Suprapubic skin (tissue), 4 donors: ENCODE measurements at places on chromosomes 2 and 18. TPM values are rescaled to one million over a fixed set of nuclear protein-coding genes. Genes with fewer than 3 reads are reported as not detected.

GRCh38 chr18:63166142-63166541 is 153.4 kb downstream of the BCL2 start:
- no peak for DNase-seq

DNA sequence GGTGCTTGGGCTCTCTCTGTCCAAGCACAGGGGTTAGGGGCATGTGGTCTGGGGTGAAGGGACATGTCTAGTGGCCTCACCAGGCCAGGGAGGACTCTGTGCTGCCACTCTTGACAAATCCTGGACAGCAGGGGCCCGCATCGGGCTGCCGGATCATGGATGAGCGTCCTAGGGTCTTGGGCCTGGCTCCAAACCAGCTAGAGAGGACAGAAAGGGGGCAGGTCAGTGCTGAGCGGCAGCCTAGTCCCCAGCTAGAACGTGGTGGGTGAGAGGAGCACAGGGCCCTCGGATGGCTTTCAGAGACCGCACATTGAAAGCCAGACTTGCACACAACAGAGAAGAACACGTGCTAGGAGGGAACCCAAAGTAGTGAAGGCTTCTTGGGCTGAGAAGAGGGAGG is 241.2 kb downstream of the ATAD2B start:
- DNase-seq, result no peak

The LRRC30 gene
- not detected for total RNA-seq

DNA sequence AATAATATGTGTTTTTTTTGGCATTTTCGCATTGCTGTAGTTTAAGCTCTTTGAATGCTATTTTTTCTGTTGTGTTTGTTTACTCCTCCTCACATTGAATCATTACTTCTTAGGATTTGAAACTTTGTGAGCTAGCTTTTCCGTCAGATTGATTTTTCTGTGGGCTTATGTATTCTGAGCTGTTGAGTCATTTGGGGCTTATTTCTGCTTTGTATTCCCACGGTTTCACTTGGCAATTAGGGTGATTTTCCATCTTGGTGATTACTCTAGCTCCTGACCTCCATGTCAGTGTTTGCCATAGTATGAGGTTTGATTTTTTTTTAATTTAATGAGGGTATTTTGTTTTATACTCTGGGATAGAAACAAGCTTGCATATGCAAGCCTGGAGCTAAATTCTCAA is 200.0 kb downstream of the CCDC102B start:
- no peak for DNase-seq

DNA sequence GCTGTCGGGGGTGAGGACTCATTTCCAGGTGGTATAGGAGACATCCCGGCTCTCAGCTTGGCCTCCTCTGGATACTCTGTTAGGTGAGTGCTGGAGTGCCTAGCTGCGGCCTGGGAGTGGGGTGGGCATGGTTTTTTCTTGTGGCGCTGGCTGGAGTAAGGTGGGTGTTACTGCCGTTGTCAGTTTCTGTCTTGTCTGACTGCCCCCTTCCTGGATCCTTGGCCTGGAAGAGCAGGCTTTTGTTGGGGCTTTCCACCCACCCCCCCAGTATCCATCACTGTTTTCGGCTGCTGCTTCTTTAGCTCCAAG is 69.2 kb downstream of the DGKD start:
- no peak for DNase-seq

The RBM44 gene
- 0.93 TPM for total RNA-seq

- no peak for DNase-seq
Measured at GRCh38 chr2:7146151-7146550, 228.9 kb downstream of the RNF144A start.

The SLC9A2 gene
- total RNA-seq, result 3.9 TPM

DNA sequence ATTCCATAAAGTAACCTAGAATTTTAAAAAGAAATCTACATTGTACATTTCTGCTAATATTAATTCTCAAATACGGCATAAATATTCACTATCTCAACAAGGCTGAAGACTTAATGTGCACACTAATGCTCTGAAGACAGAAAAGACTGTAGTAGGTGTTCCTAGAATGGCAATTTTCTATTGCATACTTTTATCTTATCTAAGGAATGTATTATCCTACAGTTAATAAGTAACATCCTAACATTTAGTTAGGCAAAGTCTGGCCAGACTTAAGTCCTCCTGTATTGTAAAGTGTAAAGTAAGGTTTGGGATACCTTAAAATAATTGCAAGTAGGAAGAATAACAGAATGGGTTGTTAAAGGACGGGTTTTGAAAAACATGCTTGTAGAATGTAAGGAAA is 42.2 kb downstream of the CHST9 start:
- no peak for DNase-seq

DNA sequence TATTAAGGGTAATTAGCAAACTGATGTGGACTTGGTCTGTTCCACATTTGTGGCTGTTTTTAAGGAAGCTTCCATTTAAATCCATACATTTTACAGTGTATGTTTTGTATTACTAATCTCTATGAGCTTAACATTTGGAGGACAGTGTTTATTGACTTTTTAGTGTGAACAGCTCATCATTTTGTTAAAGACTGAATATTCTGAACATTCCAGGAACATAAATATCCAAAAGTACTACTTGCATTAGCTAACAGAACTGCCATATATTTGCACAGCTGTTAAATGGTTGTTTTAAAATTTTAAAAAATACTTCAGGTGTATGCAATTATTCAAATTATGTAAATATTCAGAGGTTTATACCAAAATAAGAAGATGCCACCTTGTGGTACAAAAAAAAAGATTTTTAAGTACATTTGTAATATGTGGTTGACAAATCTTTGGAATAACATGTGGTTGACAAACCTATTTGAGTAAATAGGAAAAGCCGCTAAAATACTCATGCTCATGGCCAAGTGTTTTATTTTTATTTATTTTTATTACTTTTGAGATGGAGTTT is 439.7 kb upstream of the FANCL start:
- no peak for DNase-seq

DNA sequence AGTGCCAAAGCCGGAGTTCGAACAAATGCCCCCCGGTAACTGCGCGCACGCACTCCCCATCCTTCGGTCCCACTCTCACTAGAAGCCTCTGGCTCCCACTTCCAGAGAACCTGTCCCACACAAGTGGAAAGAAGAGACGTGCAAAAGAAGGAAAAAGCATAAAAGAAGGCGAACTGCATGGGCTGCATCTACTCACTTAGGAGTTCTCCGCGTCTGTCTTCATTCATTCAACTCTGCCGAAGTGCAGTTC is 312 bp downstream of the NR4A2 start:
- DNase-seq, result no peak

DNA sequence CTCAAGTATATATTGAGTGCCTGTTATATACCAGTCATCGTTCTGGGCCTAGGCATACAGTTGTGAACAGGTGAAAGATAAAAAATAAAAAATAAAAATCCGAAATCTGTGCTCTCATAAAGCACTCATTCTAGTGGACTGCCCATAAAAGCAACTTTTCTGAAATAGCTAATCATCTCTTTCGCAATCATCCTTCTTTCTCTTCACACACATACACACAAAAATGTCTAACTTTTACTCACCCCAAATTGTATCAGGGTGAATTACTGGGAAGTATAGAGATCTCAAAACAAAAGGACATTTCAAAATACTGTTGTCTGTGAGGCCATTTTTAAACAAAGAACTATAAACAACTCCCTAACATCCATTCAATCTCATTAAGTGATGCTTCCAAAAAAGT is 29.6 kb upstream of the ORC2 start:
- DNase-seq, result no peak

- DNase-seq, result no peak
Measured at GRCh38 chr2:169933124-169933711, 106.0 kb downstream of the UBR3 start.

The MC2R gene
- not detected for total RNA-seq
